ENCODE measurements at places on chromosomes 6 and 20. TPM values are rescaled to one million over a fixed set of nuclear protein-coding genes. Genes with fewer than 3 reads are reported as not detected.
A peak's percentile ranks its signal among the peaks of the same experiment; 100 is the strongest.

DNA sequence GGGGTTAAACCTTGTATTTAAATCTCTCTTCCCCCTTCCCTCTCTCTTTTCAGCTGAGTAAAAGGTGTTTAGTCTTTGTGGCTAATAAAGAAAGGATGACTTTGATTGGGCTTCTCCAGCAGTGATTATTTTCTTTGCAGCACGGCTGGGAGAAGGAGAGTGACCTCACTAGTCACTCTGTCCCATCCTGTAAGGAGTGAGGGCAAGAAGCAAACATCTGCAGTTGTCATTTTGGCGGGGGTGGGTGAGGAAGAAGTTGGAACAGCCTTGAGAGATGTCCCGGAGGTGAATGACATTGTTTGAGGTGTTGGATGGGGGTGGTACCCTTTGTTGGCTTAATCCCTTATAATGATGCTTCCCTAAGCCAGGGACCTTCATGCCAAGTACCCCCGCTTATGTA lies 223.6 kb downstream of the EYA2 start:
- DNase-seq = no peak

DNA sequence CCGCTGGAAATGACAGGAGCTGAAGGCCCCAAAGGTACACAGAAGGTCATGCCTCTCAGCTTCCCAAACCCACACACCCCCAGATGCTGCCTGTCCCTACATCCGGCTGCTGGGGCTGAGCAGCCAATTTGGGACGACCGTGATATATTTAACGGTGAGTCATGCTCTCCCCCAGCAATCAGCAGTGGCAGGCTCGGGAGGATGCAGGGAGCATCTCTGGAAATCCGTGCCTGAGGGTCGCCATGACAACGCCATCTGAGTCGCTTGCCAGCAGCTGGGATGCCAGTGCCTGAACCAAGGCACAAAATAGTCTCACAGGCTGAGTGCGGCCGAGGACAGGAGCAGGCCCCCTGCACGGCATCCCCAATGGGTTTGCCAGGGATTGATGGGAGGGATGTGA lies 57.9 kb downstream of the KCNB1 start:
- no peak for DNase-seq

DNA sequence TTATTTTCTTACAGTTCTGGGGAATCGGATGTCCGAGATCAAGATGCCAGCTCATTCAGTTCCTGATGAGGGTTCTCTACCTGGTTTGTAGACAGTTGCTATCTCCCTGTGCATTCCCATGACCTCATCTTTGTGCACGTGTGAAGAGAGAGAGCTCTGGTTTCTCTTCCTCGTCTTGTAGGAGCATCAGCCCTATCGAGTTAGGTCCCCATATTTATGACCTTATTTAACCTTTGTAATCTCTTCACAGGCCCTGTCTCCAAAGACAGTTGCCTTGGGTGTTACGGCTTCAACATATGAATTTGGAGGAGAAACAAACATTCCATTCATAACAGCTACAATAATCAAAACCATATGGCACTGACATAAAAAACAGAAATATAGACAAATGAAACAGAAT lies 455.3 kb downstream of the HACE1 start:
- no peak for DNase-seq

DNA sequence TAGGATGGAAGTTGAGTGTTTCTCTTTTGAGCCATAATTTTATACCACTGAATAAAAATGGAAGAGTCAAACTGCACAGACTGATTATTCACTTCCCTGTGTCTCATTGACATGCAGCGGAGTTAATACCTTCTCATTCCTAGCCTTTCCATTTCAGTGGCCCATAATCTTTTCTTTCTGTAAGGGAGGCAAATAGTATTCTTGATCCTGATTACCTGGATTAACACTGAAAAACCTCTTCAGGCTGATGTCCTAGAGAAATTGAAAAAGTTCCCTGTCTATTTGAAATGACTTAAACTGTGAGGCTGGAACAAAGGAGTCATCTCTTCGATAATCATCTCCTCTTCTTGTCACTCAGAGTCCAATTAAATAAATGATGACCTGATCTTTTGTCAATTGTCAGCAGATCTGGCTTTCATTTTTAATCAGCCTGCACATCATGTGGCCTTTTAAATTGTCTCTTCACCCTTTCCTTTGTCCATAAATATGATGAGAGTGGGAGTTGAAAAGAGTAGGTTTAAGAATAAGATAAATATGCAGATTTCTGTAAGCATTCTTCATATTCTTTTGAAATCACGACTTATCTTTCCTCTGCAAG lies 713.0 kb downstream of the EPM2A start:
- DNase-seq = no peak

DNA sequence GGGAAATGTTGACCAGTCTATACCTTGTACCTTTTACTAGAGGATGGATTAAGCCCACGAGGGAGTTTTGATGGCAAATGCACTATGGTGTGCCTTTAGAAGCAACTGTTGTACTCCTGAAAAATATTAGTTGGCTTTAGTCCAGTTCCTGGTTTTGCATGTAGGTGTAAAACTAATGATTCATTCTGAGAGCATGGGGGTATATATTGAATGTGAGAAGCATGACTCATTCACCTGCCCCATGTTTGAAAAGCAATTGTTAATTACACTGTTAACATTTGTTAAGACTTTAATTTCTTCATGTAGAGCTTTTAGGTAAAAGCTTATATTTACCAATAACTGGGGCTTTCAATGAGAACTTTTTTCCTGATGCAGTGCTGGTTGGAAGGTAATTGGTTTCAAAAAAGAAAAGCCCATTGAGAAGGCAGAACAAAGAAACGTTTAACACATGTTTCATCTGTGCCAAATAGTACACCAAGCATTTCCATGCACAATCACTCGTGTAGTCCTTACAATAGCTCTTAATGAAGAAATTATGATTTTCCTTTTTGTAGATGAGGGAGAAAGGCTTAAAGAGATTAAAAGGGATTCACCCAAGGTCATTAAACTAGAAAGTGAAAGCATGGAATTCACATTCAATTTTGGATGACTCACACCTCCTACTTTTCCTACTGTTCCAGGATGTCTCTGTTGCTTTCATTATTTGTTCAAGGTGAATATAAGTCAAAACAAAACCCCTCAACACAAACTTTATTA lies 134.1 kb downstream of the CCDC170 start:
- no peak for DNase-seq

- peak; percentile 85 for DNase-seq
These were observed 12.7 kb downstream of the DYNLRB1 start for GRCh38 chr20:34528921-34529297.

- no peak for DNase-seq
These were observed 32.9 kb downstream of the PMEPA1 start for GRCh38 chr20:57676589-57677583.

GRCh38 chr6:23301556-23301955 lies 732.2 kb downstream of the HDGFL1 start:
- DNase-seq = no peak

- DNase-seq = no peak
These were observed 54.5 kb upstream of the RREB1 start for GRCh38 chr6:7053125-7053774.

- no peak for DNase-seq
These were observed 35.9 kb downstream of the LAMA2 start for GRCh38 chr6:128918886-128919285.

DNA sequence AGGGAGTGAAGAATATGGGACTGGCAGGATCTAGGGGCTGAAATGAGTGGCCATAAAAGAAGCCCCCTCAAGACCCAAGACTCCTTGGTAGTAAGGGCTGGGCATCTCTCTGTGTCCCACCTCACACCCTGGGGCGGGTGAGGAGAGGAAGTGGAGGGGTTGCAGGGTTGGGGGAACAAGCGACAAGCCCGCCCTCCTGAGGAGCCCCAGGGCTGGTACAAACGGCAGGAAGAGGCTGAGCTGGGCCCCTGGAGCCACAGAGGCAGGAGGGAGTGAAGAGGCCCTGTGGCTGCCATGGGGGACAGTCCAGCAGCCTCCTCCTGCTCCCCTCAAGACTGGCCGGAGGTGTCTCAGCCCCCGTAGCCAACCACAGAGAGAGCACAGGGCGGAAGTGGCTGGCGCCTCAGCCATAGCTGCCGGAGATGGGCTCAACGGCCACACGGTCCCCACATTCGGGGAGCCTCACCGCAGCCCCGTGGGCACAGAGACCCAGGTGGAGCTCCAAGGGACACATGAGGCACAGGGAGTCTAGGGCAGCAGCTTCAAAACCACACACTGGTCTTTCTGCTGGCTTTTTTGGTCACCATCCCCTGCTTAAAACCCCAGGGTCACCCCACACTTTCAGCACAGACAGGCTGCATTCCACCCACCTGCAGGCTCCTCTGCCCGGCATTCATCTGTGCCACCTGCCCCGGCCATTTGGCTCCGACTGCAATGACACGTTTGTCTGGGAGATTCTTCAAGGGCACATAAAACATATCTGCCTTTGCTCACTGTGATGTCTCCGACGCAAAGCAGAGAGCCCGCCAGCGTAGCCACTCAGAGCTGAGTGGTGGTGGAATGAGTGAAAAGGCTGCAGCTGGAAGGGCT lies 524 bp downstream of the C20orf203 start:
- no peak for DNase-seq

- DNase-seq = no peak
These were observed 40.3 kb downstream of the FYN start for GRCh38 chr6:111832833-111833418.

GRCh38 chr6:7241709-7242645 lies 71.0 kb downstream of the SSR1 start:
- no peak for DNase-seq

GRCh38 chr6:6659600-6660327 lies 71.2 kb downstream of the LY86 start:
- no peak for DNase-seq

GRCh38 chr6:133918208-133918930 lies 29.5 kb downstream of the TCF21 start:
- DNase-seq = no peak

- no peak for DNase-seq
These were observed 537.9 kb downstream of the CD83 start for GRCh38 chr6:14655201-14656061.

DNA sequence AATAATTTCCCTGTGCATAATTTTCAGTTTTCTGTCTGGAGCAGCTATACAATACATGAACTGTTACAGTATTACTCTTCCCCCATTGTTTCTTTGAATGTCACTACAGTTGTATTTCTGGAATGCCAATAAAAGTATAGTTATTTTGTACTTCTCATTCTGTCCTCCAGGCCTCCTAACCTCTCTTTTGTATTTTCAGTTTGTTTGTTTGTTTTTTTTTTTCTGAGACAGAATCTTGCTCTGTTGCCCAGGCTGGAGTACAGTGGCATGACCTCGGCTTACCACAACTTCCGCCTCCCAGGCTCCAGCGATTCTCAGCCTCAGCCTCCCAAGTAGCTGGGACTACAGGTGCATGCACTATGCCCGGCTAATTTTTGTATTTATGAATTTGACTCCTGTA lies 16.8 kb upstream of the ARID1B start:
- DNase-seq = no peak

DNA sequence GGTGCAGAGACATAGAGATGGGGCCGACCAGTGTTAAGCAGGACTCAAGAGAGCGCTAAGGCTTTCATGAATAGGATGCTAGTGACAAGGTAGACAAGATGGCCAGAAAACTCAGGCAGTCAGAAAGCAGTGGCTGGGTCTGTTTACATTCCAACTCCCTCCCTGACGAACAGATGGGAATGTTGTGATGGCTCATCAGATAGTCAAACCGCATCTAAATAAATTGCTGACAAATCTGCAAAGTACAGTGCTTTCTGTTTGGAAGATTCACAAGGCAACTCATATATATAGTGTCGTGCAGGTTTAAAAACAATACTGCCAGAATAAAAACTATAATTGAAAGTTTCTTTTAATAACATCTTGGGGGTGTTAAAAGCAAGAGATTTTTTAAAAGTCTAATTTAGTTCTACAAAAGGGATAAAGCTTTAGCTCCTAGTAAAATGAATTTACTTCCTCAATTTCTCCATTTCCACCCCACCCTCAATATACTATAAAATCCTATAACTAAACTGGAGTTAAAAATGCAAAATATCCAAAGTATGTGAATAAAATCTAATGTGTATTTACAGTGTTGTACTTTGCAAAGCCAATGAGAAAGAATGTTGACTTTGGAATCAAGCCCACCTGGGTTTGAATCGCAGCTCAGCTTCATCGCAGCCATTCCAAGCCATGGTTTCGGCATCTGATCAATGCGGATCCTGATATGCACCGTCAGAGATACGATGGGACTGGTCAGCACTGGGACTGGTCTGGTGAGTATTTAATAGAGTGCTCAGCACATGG lies 247.3 kb upstream of the PDE10A start:
- DNase-seq = no peak

- no peak for DNase-seq
These were observed 51.1 kb downstream of the FGD2 start for GRCh38 chr6:37056439-37057127.

DNA sequence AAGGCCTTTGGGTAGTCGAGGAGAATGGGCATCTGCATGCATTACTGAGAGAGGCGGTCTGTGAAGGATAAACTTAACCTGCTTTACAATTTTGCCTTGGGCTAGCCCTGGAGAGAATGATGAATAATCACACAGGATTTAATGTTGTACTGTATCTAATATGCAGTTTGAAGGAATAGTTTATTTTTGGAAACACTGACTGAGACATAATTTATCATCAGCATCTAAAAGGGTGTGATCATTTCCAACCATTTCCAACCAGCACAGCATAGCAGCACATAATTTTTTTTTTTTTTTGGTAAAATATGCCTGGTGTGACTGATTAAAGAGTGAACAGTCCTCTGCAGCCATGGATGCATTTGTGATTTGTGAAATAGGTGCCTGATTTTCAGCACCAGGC lies 519.5 kb downstream of the PHF3 start:
- no peak for DNase-seq

GRCh38 chr6:108442770-108443520 lies 117.8 kb upstream of the FOXO3 start:
- no peak for DNase-seq

DNA sequence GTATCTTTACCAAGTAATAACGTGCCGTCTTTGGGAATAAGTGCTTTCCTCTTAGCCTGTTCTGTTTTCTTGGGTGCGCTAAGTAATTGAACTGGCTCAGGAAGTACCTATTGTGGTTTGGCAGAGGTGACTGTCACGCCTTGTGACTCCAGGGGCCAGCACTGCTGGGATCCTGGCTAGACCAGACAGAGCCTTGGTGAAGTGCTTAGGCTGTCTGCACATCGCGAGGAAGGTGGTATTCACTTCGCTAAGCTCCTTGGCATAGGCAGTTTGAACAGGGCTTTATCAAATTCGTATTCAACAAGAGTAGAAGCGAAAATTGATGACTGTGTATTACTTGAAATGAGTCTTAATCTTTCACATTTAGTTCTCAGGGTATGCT lies 17.6 kb downstream of the PRDM1 start:
- DNase-seq = no peak

- DNase-seq = no peak
These were observed 309.3 kb downstream of the CLIC5 start for GRCh38 chr6:45706319-45706718.

LIN28B gene
- total RNA-seq = not detected

MARCKS gene
- total RNA-seq = 25.4 TPM

OR2B6 gene
- not detected for total RNA-seq

COL9A3 gene
- 2.9 TPM for total RNA-seq

DYNLRB1 gene
- total RNA-seq = 154 TPM

SLC12A5 gene
- total RNA-seq = 1.3 TPM

OR2W1 gene
- not detected for total RNA-seq

KIAA1755 gene
- 5.3 TPM for total RNA-seq
